ENCODE measurements at places on chromosomes 4 and X.

DNA sequence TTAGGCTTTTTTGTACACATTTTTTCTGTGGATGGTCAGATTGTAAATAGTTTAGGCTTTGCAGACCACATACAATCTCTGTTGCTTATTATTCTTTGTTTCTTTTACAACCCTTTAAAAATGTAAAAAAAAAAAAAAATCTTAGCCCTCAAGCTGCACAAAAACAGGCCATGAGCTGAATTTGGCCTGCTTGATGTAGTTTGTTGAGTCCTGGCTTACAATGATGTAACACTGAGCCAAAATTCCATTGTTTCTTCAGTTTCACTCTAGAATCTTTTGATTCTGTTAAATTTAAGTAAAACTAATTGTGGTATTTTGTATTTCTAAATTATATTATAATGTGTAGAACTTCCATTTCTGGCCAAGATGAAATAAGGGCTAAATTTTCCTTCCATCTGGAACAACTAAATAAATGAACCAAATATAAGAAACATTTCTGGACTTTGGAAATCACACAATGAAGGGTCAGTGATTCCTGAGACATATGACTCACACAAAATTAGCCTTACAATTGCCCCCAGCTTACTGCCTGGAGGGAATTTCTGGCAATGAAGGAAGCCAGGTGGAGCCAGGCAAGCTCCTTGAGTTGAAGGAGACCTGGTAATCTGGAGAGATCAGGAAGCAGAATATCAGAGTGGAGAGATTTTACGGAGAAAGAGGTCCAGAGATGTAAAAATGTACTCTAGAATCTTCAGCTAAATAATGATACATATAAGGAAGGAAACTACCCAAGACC lies 29.8 kb downstream of the IQCM start:
- DNase-seq, result no peak

DNA sequence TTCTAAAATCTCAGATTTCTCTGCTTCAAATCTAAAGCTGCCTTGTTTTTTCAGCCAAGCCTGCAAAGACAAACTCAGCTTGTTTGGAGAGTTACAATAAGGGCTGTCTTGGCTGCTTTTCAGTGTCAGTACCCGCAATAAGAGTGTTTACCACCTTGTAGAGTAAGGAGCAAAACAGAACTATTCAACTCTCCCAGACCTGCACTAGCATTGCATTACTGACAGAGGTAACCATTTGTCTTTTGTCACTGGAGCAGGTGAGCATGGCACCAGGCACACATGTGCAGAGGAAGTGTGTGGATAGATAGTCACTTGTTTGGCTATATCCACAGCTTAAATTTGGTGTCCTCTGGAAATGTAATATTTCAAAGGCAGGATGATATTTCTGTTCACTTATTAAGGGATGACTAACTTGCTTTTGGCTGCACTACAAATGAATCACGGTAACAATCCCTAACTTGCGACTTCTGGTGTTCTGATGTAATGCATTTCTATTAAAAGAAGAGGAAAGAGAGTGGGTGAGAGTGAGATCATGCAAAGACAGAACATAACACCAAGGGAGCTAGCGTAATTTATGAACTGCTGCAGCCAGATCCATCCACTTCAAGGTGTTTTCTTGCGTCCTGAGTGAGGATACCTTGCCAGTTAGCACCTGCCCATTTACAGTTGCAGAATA lies 38.6 kb downstream of the PTCHD1 start:
- no peak for DNase-seq

- no peak for DNase-seq
Observed at GRCh38 chr4:184283659-184284335, 66.1 kb upstream of the ENPP6 start.

GRCh38 chr4:142161086-142161485 lies 524.7 kb downstream of the IL15 start:
- DNase-seq, result no peak

DNA sequence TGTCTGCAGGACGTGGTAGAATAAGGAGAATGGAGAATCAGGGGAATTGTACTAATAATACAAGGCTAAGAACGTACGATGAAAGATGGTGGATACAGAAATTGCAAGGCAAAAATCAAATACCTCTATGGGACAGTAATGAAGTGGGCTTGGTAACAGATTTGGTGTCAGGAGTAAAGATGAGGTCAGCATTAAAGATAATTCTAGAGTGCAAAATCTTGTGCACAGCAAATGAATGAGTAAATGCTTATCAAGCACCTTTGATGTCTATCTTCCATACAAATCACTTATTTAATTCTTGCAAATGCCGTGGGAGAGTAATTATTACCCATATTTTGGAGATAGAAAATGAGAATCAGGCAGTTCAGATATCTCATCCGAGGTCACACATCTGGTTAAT lies 70.9 kb downstream of the DDX60 start:
- DNase-seq, result no peak

GRCh38 chr4:151652841-151653547 lies 107.8 kb downstream of the GATB start:
- no peak for DNase-seq

- no peak for DNase-seq
Observed at GRCh38 chr4:184792334-184792733, 33.4 kb downstream of the ACSL1 start.

DNA sequence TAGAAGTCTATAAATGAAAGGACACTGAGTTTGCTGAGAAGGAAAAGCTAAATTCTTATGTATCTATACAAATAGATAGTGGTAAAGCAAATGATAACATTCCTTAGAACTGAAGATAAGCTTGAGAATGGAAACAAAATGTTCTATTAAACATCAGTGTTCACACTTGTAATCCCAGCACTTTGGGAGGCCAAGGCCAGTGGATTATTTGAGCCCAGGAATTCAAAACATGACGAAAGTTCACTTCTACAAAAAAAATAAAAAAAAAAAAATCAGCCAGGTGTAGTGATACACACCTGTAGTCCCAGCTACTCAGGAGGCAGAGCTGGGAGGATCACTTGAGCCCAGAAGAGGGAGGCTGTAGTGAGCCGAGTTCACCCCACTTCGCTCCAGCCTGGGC lies 199.8 kb downstream of the COMMD8 start:
- no peak for DNase-seq

DNA sequence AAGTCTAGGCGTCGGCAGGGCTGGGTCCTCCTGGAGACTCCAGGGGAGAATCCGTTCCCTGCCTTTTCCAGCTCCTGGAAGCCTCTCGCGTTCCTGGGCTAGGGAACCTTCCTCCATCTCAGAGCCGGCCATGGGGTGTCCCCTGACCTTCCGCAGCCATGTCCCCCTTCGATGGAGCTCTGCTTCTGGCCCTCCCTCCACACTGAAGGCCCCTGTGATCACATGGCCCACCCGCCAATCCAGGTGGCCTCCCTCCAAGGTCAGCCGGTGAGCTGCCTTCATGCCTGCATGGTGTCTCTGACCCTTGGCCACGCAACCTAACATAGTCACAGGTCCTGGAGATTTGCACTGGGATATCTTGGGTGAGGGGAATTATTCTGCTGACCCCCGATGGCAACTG lies 69.6 kb downstream of the TRMT44 start:
- DNase-seq, result no peak

Measured in stimulated activated CD8-positive, alpha-beta memory T cell treated with anti-CD3 and anti-CD28 coated beads, Interleukin-15, amount 100 ng/mL, for 24 hours (primary cell).